ENCODE measurements at places on chromosomes 3 and 15.

- DNase-seq = no peak
Measured at GRCh38 chr15:95734422-95735316, 595.8 kb upstream of the NR2F2 start.

DNA sequence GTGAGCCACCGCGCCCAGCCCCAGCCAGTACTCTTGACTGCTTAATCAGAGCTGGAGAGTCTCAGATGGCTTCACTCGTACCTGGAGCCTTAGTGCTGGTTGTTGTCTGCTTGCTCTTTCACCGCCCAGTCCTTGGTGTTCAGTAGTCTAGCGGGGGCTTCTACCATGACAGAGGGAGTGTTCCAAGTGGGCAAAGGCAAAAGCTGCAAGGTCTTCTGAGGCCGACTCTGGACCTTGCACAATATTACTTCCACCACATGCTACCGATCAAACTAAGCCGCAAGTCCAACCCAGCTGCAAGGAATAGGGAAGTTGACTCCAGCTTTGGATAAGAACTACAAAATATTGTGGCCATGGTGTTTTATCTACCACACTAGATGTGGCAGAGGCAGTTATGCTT, 6.6 kb downstream of the PARL start:
- no peak for DNase-seq

- DNase-seq = no peak
Measured at GRCh38 chr15:64610257-64610919, 150.0 kb downstream of the ZNF609 start.

DNA sequence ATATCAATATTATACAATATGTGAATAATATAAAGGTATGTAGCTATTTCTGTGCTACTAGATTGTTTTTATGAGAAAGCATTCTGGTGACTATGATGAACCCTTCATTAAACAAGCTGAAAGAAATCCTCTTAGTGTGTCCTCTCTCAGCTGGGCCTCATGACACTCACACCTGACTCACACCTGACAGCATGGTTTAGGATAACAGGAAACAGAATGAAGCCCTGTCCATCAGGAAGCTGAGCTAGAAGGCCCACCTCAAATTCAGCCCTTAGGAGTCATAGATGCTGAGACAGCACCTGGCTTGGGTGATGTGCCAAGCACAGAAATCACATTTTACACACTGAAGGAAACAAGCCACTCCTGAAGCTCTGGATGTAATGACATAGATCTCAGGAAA, 30.8 kb downstream of the CHCHD4 start:
- no peak for DNase-seq
